ENCODE measurements at places on chromosomes 4 and X.

- no peak for DNase-seq
Measured at GRCh38 chr4:145625677-145626622, 6.8 kb downstream of the MMAA start.

- peak; percentile 62 for DNase-seq
Measured at GRCh38 chr4:104941661-104942062, 205.0 kb upstream of the TET2 start.

DNA sequence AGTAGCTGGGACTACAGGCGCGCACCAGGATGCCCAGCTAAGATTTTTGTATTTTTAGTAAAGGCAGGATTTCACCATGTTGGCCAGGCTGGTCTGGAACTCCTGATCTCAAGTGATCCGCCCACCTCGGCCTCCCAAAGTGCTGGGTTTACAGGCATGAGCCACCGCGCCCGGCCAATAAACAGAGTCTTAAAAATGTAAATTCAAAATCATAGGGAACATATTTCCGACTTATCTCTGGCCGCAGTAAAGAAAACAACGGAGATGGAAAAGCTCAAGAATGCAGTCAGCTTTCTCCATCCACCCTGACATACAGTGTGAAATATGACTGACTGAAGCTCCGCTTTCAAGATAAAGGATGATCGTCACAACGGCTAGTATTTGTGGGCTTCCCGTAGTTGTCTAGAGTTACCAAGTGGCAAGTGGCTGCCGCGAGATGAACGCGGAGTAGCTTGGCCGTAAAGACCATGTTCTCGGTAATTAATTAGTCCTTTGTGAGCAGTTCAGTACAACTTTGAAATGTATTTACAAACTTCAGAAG is 495.1 kb upstream of the FAT1 start:
- no peak for DNase-seq

- DNase-seq, result no peak
Measured at GRCh38 chr4:155975511-155975910, 21.8 kb upstream of the CTSO start.

GRCh38 chr4:169009286-169010124 is 550 bp downstream of the CBR4 start:
- peak; percentile 75 for DNase-seq

DNA sequence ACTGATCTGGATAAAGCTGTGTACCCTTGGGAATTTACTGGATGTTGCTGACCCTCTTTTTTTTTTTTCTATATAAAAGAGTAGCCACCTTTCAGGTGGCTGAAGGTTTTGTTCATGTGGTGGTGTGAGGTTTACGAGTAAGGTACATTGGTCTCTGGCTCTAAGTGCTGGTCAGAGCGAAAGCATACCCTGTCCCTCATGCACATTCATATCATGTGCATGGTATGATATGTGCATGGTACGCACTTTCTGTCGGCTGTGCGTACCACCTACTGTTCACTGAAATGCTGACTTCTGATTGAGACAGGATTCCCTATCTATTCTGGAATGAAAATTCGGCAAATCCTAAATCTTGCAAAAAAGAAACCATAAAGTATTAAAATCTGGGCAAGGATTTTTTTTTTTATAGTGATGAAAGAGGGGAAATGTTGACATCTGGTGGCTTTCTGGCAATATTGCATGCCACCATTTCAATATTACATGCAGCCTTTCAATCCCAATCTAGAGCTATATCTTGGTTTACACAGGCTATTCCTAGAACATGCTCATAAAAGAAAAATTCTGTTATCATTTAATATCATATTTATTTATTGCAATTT is 32.8 kb downstream of the FAM149A start:
- DNase-seq, result no peak

DNA sequence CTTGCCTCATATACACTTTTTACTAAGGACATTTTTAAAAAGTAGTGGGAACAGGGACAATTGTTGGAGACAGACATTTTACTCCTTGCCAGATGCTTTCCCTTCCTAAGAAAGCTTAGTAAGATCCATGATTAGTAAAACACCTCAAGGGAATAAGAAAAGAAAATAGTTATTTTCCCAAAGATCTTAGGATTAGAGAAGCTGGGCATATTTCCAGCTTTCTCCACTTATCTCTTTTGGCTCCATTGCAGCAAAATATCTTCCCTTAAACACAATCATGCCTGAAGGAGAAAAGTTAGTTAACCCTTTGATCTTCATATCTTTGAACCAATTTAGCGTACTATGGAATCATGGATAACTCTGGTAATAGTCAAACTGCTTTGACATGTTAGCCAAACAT is 257.9 kb downstream of the PCDH18 start:
- no peak for DNase-seq

DNA sequence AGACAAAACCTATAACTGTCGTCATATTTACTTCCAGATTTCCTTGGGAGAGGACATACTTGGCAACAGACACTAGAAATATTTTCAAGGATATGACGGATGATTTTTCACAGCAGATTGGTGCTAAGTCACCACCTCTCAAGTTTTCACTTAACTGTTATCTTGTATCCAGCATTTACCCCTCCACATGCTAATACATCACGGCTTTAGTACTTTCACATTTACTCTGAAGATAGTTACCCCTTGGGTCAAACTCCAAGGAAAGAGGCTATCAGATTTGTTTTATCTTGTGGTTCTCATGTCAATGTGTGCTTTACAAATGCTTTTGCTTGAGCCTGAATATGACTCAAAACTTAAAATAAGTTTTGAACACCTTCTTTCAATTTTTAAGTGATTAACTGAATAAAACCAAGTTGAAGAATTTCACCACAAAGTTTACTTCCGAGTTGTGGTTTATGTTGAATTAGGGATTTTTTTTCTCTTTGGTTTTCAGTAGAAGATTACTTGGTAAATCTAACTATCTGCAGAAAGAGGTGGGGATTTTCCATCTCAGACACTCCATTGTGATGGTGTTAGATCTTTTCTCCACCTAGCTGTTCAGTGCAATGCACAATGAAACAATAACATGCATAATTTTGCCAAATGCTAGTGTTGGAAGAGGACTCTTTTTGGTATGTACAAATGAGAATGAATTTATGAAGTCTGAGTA is 75.4 kb upstream of the FAT1 start:
- peak; percentile 8 for DNase-seq

- no peak for DNase-seq
Measured at GRCh38 chr4:37934096-37934495, 26.1 kb upstream of the PTTG2 start.

DNA sequence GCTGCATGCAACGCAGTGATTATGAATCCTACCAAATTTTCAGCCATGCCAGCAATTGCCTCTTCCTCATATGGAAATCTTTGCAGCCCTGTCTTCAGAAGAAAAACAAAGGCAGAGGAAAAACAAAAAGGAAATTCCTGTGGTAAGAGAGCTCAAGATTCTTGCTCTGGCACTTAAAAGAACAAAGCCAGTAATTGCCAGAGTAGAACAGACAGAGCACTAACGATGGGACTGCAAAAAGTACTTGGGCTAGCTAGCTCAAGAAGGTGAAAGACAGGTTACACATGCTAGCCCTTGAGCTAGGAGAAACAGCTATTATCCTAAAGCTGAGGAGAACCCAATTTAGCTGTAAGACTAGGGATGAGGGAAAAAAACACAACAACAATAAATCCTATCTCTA is 582.3 kb downstream of the KCNIP4 start:
- no peak for DNase-seq

- no peak for DNase-seq
Measured at GRCh38 chrX:111167334-111167733, 71.3 kb downstream of the PAK3 start.

GRCh38 chr4:145484225-145484846 is 2.7 kb downstream of the SMAD1 start:
- no peak for DNase-seq

DNA sequence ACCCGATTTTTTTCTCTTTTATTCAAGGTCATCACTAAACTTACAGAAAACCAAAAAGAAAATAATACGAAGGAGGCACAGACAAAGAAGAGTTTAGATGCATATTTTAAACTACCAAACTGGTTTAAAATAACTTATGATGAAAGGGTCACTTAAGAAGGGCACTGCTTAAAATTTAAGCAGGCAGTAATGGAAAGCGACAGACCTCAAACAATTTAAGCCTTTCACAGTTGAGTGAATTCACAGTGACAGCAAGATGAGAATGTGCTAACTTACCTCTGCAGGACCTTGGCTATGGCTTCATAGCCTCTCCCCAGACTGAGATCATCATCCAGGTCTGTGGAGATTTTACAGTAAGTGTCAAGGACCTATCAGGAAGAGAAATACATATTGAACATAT is 112.1 kb downstream of the TTC29 start:
- no peak for DNase-seq
